ENCODE measurements at places on chromosomes 3 and 15. TPM values are rescaled to one million over a fixed set of nuclear protein-coding genes. Genes with fewer than 3 reads are reported as not detected.

GRCh38 chr3:150312018-150312657 lies 96.0 kb upstream of the TSC22D2 start:
- no peak for DNase-seq

DNA sequence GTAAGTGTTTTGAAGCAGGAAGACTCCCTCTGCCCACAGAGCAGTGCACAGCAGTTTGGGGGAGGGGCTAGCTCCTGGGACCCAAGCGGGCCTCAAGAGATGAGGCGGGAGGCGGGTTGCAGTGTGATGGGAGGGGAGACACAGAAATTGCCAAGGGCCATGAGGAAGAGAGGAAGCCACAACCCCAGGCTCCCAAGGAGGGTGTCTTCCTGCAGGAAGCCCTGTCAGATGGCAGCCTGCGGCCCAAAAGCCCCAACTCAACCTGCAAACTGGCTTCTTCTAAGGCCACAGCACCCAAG lies 7.3 kb upstream of the ISLR2 start:
- DNase-seq = no peak

- DNase-seq = no peak
These were observed 50.0 kb downstream of the ZIC4 start for GRCh38 chr3:147356145-147356908.

- DNase-seq = no peak
These were observed 22.3 kb downstream of the THRB start for GRCh38 chr3:24472358-24472757.

WDR72 gene
- total RNA-seq = not detected

DNA sequence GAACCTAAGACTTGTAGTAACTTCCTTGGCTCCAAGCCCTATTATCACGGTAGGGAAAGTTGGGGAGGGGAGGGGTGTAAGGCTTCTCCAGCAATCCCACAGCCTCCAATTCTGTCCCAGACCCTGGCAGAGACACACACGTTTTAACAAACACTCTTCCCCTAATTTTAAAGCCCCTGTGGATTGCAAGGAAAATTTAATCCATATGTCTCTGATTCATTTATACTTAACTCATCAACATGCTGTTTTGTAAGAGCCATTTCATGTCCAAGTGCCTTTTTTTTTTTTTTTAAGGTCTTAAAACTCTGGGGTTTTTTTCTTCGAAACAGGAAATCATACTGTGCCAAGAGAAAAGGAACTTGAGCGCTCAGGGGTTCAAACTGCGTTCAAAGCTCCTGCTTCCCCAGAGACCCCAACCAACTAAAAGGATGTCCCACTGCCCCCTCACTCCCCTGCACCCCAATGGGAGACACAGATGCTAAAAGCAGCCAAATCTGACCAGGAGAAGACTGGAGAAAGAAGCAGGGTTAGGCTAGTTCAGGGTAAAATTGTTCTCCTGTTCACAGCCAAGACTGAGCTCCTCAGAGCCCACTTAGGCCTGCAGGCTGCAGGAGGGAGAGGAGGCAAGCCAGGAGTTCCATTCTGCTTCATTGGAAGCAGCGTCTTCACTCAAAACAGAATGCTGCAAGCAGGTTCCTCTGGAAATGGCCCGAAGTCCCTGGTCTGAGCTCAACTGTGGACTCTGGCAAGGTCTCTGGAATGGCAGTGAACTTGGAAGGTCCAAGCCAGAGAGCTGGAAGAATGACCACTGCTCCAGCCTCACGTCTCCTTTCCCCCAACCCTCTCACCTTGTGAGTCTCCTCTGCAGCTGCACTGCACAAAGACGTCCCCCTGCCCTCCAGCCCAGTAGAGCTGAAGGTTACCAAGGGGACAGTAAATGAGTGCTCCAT lies 172.5 kb downstream of the NTRK3 start:
- no peak for DNase-seq

C3orf33 gene
- 0.92 TPM for total RNA-seq

TRAK1 gene
- 35.1 TPM for total RNA-seq

KLHL25 gene
- total RNA-seq = 18.1 TPM

DNA sequence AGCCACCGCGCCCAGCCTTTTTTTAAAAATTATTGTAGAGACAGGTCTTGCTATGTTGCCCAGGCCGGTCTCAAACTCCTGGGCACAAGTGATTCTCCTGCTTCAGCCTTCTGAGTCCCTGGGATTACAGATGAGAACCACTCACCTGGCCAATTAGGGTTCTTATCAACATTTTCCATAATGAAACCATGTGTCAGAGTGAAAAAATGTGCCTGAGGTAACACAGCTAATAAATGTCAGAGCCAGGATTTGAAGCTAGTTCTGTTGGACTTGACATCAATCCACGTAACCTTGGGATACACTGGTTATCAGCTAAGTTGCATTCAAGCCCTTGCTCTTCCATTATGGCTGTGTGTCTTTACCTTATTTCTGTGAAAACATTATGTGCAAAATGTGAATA lies 29.1 kb downstream of the CHST14 start:
- DNase-seq = no peak

DNA sequence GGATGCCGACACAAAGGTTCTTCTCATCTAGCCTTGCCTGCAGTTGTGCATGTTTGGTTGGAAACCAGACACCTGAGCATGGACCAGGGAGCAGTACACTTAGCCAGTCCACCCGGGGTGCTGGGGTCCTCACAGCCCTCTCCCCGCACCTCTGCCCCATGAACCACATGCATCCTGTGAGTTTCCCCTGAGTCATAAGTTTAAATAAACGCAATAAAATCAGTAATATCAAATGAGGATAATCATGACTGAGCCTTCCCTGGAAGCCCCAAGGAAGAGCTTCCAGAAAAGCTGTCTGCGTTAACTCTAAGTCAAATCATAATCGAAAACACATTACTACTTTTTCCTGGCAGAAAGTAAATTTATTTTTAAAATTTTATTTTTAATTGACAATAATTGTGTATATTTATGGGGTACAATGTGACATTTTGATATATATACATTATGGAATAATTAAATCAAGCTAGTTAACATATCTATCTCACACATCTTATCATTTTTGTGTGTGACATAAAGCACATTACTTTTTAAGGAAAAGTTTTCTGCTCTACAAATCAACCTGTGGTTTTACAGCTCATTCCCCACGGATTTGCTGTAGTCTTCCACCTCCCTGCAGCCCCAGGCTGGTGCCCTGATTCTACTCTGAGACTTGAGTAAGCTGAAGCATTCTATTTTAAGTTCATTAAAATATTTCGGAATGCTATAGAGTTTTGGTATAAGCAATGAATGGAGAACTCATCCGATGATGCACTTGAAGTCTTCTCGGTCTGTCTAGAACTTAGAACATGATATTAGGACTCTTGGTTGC lies 166.0 kb upstream of the EIF1B start:
- DNase-seq = no peak

DNA sequence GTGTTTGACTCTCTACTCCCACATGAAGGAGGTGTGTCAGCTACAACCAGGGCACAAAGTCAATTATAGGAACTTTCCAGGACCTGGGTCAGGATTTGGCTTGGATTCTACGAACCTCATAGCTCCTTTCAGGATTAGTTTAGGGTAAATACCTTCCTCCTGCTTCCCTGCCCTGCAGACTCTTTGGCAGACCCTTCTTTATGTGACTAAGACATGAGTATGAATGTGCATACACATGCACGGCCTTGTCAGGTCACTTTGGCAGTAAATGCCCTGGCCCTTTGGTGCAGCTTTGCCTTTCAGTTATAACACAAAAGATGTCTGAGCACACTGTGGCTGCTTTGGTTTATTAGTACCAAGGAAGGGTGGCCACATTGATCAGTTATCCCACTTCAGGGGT lies 68.9 kb downstream of the GHSR start:
- no peak for DNase-seq

DNA sequence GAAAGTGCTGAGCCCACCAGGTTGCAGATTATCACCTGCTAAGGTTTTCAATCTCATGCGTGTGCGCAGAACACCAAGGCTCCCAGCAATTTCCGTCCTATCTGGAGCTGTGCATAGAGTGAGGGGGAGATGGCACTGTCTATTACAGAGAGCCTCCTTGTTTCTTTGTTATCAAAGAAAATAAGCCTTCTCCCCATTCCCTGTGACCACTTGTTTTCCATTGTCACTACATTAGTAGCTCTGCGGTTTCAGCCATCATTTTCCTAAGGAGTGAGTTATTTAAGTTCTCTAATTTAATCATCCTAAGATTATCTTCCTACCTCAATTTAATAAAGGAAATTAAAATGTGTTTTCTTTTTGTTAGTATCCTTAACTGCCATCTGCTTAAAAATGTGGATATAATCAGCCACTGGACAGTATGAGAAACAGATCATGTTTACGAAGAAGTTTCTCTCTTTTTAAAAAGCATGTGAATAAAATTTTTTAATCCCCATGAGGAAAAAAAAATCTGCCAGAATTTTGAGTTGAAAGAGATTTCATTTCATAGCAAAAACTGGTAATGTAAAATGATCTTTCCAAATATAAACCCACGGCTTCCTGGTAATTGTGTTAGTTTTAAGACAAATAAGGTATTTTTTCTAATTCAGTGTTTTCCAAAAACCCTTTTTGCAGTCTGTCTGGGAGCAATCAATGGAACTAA lies 172.3 kb upstream of the UBE2E1 start:
- no peak for DNase-seq

CLDN16 gene
- not detected for total RNA-seq

HLTF gene
- 33.6 TPM for total RNA-seq

DNA sequence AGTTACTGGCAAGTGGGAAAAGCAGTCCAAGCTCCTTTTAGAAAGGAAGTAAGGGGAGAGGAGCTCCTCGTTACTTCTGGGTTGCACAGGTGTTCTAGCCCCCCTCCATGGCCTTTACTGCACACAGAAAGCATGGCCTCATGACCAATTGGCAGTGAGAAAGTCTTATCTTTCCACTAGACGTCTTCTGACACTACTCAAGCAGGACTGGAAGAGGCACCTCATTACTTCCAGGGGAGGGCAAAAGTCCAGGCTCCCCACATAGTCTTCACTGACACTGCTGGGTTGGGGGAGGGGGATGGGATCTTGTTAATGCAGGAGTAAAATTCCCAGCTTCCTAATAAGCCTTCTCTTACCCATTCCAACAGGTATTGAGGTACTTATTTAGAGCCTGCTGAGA lies 27.6 kb upstream of the TM2D3 start:
- DNase-seq = no peak

SLC22A13 gene
- total RNA-seq = 0.99 TPM

SYNM gene
- total RNA-seq = 102 TPM

DNA sequence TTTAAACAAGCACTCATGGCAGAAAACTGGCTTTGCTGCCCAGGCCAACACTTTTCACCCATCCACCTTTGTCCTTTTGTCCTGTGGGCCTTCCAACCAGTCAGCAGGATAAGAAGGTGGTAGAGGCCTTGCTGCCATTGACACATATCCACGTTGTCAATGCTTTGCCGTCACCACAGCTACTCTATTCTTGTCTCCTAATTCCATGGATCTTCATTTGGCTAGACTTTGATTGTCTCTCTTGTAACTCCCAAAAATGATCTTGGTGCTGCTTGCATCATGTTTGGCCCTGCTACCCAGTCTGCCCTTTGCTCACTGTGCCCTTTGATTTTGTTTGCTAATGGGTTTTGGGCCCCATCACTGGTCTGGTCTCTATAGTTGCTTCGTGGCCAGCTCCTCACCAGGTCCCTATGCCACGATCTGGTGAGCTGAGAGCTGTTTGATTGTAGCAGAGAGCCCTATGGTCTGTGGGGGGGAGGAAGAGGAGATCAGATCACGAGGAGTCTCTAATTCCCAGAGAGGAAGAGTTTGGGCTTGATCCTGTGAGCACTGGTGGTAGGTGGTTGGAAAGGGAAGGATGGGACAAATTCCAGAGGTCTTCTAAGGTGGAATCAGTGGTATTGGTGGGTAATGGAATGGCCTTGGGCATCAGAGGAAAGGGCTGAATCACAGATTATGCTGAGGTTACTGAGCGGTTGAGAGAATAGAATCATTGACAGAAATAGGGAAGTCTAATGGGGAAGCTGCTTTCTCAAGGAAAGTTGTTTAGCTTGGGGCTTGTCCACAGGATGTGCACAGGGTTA lies 40.3 kb downstream of the ABHD2 start:
- DNase-seq = no peak

DNA sequence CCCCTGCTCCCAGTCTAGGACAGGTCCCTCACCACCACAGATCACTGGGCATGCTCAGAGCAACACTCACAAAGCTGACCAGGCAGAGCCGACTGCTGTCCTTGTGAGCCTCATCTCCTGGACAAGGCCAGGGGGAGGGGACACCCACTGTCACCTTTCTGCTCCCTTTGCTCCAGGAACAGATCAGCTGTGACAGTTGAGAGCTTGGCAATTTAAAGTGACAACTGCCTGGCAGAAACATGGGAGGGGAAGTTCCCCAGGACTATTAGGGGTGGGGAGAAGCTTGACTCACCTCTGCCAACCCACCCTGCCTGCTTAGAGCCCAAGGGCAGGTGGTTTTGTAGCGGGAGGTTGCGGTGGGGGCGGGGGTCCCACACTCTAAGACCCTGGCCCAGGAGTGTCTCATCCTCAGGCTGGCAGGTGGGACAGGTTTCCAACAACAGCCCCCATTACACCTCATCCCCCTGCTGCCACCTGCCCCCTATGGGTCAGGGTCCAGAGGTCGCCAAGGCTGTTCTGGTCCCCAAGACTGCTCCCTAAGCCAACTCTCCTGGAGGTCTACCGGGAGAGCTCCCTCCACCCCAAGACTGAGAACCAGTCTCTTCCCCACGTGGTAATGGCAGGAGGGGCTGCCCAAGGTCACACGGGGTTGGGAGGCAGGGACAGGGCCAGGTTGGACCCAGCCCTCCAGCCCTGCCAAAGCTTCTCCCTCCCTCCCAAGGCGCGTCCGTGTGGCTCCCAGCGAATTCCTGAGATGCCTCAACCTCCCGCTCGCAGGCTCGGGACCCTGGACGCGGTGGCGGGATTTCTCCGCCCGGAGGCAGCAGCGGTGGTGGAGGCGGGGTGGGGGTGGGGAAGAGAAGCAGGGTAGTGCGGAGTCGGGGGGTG lies 80.4 kb downstream of the IQSEC1 start:
- no peak for DNase-seq

- no peak for DNase-seq
These were observed 156.7 kb downstream of the DIPK2A start for GRCh38 chr3:144128108-144128892.

- no peak for DNase-seq
These were observed 59.4 kb upstream of the VGLL4 start for GRCh38 chr3:11703146-11703545.

GRCh38 chr3:64059484-64060175 lies 36.3 kb upstream of the PSMD6 start:
- DNase-seq = no peak

- DNase-seq = no peak
These were observed 1121.4 kb upstream of the ALCAM start for GRCh38 chr3:104245261-104245660.

GRCh38 chr3:99747915-99748314 lies 69.7 kb upstream of the CMSS1 start:
- no peak for DNase-seq

TJP1 gene
- 78.4 TPM for total RNA-seq

GRCh38 chr3:25558121-25558520 lies 106.6 kb downstream of the TOP2B start:
- DNase-seq = no peak
